CD4-positive, alpha-beta T cell treated with Interleukin-17A for 1 hour (primary cell): ENCODE measurements at places on chromosomes 12 and 14.
A peak's percentile ranks its signal among the peaks of the same experiment; 100 is the strongest.

DNA sequence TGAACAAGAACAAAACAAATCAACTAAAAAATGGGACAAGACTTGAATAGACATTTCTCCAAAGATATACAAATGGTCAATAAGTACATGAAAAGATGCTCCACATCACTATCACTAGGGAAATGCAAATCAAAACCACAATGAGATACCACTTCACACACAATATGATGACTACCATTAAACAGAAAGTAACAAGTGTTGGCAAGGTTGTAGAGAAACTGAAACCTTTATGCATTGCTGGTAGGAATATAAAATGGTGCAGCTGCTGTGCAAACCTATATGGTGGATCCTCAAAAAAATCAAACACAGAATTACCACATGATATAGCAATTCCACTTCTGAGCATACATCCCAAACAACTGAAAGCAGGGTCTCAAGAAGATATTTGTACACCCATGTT, 5.2 kb downstream of the SMAGP start:
- DNase-seq: peak; percentile 62

DNA sequence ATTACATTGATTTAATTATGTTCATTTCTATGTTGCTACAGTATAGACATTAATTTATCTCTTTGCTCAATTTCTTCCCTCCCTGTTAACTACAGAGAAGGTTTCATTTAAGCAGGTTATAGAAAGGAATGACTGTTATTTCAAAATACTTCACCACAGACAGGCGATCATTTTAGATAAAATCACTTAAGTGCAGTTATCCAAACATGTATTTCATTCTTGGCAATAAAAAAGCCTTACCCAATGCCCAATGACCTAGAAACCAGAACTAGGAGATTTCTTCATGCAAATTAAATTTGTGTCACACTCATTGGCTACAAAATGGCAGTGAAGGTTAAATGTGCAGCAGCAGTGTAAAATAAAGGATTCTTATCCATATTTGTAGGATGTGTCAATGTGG, 266.4 kb downstream of the KCNH5 start:
- DNase-seq: no peak

DNA sequence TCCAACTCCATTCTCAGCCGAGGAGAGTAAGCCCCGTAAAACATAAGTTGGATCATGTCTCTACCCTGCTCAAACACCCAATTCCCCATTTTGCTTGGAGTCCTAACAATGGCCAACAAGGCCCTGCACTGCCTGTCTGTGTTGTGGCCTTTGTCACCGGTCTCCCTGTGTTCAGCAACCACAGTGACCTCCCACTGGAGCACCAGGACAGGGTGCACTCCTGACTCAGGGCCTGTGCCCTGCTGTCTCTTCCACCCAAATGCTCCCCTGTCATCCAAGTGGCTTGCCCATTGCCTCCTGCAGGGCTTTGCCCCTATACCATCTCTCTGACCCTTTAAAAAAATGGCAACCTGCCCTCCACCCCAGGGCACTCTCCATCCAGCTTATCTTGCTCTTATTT, 4.4 kb upstream of the KRT85 start:
- DNase-seq: no peak

- DNase-seq: no peak
Measured at GRCh38 chr14:77406086-77406485, 17.2 kb downstream of the NOXRED1 start.

DNA sequence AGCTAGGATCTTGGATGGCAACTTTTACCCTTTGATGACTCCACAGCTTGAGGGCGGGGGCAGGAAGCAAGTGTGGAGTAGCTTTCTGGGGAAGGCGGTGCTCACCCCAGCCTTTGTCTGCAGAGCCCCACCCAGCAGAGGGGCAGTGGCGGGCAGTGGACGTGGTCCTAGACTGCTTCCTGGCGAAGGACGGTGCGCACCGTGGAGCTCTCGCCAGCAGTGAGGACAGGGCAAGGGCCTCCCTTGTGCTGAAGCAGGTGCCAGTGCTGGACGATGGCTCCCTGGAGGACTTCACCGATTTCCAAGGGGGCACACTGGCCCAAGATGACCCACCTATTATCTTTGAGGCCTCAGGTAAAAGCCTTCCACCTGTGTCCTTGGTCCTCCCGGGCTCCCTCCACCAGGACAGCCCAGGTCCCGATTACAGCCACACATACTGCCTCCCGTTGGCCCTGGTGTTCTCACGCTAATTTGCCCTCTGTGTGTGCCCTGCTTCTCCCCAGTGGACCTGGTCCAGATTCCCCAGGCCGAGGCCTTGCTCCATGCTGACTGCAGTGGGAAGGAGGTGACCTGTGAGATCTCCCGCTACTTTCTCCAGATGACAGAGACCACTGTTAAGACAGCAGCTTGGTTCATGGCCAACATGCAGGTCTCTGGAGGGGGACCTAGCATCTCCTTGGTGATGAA, 1.2 kb downstream of the TAPBPL start:
- DNase-seq: peak; percentile 45

- no peak for DNase-seq
Measured at GRCh38 chr14:60981633-60982455, 799 bp downstream of the SLC38A6 start.

- no peak for DNase-seq
Measured at GRCh38 chr12:123531091-123531490, 2.4 kb downstream of the RILPL1 start.

DNA sequence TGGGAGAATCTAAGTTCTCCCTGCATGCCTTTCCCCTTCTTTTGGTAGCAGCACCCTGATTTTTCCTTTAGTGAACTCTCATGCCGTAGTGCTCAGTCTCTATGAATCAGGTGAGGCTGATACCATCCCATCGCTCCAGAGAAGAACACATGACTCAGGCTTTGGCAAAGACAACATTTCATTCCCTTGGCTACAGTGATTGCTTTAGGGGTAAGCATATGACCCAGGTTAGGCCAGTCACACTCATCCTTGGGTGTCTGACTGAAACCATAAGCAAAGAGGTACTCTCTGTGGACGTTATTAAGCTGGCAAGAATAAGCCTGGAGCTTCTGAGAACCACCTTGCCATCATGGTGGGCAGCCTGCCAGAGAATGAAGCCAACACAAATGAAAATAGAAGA, 141.8 kb downstream of the MYRFL start:
- no peak for DNase-seq

DNA sequence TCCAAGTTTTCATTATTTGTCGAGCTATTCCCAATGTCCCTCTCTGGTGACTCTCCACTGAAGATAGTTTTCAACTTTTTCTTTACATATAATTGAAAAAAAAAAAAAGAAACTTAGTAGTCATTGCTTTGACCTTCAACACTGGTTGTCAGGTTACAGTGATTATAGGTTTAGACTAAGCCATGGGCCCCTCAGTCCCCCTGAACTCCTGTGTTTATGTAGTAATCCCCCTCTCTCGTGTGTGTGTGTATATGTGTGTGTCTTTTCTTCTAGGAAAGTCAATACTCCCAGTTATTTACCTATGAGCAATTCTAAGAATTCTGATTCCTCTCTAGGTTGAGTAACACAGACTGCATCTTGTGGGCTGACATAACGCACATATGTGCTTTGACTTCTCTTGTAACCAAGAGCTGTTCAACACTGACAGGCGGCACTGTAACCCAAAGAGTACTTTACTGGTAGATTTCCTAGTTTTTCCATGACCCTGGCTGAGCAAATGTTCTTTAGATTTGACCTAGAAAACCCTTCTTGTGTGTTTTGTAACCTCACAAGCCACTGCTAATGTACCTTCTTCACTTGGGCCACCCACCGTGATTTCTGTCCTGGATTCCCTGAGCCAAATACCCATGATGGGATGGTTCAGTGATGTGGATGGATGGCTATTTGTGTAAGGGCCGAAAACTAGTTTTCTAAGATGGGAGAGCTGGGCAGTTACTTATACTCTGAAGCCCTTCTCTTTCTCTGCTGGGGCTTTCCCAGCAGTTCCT, 15.0 kb upstream of the MANSC4 start:
- no peak for DNase-seq

DNA sequence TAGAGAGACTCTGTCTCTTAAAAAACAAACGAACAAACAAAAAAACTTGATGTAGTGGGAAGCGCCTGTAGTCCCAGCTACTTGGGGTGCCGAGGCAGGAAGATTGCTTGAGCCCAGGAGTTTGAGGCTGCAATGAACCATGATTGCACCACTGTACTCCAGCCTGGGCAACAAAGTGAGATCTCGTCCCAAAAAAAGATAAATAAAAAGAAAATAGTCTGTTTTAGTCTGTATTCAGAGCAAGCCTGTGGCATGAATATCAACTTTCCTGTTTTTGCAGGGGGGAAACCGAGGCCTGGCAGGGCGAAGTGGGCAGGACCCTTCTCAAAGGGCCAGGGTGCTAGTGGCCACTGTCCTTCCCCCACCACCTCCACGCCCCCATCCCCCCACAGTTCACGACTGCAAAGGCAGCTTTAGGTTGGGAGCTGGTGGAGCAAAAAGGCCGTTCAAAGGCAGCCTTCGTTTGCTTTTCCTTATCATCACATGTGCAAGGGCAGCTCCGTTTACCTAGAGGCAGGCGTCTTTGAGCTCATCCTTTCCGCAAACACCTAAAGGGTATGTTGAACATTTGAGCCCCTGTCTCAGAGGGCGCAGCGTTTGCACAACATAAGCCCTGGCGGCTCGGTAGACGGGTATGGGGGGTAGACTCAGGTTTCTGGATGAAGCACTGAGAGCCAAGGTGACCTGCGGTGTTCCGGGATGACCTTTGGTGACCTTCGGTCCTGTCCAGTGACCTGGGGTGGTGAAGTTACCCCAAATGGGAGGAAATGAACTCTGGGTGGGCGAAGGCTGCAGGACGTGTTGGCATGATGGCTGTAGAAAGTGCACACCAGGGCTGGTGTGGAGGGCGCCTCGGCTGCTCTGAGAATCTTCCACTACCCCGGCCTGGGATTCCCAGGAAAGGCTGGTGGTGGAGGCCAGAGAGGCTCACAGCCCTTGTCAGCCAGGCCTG, 8.7 kb upstream of the MEG3 start:
- DNase-seq: no peak

GRCh38 chr14:70563417-70563816, 28.6 kb upstream of the ADAM20 start:
- no peak for DNase-seq

DNA sequence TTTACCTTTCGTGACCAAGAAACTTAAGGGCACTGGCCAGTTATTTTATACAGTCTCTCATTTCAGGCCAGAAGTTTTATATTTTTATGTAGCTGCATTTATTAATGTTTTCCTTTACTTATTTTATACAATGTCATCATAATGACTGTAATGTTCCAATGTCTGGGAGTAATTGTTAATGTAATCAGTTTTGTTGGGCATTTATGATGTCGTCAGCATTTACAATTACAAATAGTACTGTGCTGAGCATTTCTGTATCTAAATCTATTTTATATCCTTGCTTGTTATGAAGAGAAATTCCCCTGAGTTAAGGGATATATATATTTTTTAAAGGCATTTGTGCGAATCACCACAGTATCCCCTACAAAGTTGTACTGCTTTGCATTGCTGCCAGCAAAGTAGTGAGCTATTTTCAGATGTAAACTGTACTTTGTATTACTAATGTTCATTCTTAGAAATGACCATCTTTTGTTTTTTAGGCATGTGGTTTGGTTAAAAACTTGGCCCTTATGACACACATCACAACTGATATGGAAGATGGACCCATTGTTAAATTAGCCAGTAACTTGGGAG, 74.4 kb downstream of the POLR3B start:
- no peak for DNase-seq

DNA sequence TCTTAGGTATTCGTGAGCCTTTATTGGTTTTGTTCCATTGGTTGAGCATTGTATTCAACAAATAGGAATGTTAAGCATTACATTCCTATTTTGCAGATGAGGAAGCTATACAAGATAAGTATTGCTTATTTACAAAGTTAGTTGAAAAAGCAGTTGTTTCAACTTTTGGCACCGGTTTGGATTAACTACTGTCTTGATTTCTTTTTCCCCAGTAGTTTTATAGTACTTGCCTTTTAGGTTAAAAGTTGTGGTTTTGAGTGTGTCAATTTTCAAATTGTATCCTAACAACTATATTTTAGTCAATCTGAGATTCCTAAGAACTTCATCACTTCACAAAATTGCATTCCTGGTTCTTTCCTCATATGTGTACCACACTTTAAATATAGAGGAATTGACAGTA, 23.8 kb upstream of the MBIP start:
- no peak for DNase-seq

- DNase-seq: peak; percentile 29
Measured at GRCh38 chr12:113980537-113981337, 14.6 kb upstream of the RBM19 start.

DNA sequence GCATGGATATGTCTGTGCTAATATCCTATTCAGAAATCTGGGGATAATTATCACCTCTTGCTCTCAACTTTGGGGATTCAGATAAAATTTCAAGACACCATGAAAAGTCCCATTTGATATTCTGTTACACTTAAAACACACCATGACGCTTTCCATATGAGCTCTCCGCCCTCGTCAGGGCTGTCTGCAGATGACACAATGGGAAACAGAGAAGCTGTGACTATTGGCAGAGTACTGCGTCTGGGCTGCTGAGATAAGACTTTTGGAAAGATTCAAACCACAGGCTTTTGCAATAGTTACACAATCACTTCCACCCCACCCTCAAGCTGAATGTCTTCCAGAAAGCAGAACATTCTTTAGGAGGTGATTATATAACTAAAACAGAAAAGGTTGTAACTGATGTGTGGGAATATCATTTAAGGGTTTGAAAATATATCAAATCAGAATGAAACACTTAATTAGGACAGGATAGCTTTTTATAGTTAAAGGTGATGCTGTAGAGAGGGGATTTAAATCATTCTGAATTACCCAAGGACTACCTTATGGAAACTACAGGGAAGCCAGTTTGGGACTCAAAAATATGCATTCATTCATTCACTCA, 75.3 kb upstream of the TMPO start:
- peak; percentile 30 for DNase-seq

- DNase-seq: peak; percentile 92
Measured at GRCh38 chr12:12379831-12380730, 23.2 kb downstream of the BORCS5 start.

GRCh38 chr14:72303930-72304329, 371.7 kb downstream of the RGS6 start:
- DNase-seq: no peak

GRCh38 chr12:3747543-3747942, 5.4 kb downstream of the CRACR2A start:
- DNase-seq: peak; percentile 42
